ENCODE measurements at places on chromosomes 1 and 21.

- DNase-seq: no peak
Measured at GRCh38 chr1:72010094-72010431, 272.3 kb downstream of the NEGR1 start.

DNA sequence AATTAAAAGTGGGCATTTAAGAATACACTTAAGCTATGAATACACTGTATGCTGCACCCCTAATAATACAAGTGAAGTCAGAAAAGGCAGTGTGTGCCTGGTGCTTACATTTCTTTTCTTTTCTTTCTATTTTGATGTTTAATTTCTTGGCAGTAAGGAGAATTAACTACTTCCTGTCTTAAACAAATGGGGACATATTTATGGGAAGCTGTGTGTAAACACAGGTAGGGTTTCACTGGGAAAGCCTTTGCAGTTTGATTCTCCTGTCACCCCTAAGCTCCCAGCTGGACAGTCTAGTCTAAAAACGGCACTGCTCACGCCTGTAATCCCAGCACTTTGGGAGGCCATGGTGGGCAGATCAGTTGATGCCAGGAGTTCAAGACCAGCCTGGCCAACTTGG, 146.0 kb downstream of the MIS18A start:
- no peak for DNase-seq

- DNase-seq: no peak
Measured at GRCh38 chr1:117834416-117834815, 95.0 kb downstream of the GDAP2 start.

GRCh38 chr1:13548281-13548680, 34.5 kb upstream of the LRRC38 start:
- DNase-seq: no peak

DNA sequence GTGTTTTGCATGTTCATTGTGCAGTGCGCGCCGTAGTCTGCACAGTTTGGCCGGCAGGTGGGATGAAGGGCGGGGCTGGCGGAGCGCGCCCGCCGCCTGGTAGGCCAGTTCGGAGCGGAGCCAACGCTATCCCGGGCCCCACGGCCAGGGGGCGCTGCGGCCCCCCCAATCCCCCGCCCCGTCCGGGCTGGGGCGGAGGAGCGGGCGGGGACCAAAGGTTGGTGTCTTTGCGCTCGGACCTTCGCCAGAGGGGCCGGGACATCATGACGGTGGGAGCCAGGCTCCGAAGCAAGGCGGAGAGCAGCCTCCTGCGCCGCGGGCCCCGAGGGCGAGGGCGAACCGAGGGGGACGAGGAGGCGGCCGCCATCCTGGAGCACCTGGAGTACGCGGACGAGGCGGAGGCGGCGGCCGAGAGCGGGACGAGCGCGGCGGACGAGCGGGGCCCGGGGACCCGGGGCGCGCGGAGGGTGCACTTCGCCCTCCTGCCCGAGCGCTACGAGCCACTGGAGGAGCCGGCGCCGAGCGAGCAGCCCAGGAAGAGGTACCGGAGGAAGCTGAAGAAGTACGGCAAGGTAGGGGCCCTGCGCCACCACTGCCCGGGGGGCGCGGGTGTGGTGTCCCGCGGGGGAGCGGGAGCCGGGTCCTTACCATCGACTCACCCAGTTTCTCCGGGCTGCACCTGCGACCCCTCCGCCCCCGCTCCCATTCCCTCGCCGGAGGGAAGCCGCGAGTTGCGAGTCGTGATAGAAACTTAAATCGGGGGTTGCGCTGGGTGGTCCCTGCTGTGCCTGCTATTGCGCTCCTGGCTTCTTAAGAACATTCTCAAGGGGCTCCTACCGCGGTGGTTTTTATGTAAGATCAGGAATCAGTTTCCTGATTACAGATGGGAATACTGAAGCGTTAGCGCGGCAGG, at the start of gene C1orf115:
C1orf115 (plus strand) TSS at position 224 of the 913 bp plus-strand sequence; CDS start at position 264, 40 bp downstream.
- peak; percentile 55 for DNase-seq

- no peak for DNase-seq
Measured at GRCh38 chr1:174157157-174157806, 2.0 kb upstream of the RABGAP1L start.

GRCh38 chr21:39175665-39176064, 7.6 kb downstream of the PSMG1 start:
- DNase-seq: no peak

DNA sequence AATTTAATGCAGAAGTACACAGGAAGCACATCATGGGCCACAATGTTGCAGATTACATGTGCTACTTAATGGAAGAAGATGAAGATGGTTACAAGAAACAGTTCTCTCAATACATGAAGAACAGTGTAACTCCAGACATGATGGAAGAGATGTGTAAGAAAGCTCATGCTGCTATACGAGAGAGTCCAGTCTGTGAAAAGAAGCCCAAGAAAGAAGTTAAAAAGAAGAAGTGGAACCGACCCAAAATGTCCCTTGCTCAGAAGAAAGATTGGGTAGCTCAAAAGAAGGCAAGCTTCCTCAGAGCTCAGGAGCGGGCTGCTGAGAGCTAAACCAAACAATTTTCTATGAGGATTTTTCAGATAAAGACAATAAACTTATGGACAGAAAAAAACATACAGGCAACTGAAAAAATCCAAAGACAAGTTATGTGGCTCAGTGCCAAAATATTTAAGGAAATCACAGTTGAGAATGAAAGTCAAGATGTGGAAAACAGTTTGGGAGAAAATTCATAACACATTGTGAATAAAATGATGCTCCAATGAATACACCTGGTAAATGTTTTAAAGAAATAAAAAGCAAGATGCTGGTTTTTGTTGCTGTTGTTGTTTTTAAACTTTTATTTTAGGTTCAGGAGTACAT, 2.8 kb upstream of the ZNF644 start:
- no peak for DNase-seq

DNA sequence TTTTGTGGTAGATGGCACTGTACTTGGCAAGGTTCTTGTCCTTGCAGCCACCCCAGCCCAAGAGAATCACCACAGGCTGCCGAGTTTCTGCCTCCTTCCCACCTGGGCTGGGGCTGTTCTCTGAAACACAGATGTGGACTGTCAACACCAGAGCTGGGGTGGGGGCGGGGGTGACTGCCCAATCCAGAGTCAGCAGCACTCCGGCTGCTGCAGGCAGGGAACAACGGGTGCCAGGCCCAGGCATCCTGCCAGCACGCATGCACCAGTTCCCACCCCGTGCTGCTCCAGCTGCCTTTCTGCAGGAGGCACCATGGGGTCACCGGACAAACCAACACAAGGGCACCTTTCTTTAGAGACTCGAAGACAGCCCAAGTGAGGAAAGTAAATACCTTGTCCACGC, 14.1 kb downstream of the TMEM53 start:
- DNase-seq: no peak

- DNase-seq: no peak
Measured at GRCh38 chr1:200438911-200439310, 29.1 kb upstream of the ZNF281 start.

DNA sequence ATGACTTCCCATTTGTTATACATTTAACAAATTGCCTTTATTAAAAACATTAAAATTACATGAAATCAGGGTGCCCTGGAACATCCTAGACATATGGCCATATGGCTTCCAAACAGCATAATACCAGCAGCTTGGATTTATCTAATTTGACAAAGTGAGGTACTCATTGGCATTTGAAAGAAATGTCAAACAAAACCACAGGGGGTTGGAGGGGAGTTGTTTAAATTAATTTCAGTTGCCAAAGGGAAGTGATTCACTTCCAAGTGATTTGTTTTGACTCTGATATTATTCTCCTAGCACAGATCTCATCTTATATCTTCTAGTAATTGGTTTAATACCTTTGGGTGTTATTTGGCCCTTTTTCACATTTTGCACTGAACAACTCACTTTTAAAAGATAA, 24.5 kb upstream of the POU2F1 start:
- no peak for DNase-seq

- no peak for DNase-seq
Measured at GRCh38 chr1:26290122-26290881, 10.4 kb downstream of the SH3BGRL3 start.

DNA sequence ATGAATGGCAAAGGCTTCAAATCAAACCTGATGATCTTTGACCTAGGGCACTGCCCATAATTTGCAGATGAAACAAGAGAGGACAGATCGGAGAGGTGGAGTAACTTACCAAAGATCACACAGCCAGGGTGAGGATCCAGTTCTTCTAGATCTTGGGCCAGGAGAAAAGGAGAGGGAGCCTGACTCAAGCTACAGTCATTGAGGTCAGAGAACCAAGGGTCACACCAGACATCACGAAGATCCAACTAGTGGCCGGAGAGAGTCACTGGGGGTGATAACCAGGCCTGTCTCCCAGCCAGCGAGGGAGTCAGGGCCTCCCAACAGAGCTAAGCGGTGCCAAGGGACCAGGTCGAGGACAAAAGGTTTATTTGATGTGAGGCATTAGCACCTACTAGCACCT, 115.0 kb downstream of the RIPK4 start:
- DNase-seq: no peak

GRCh38 chr1:245583575-245584330, 429.0 kb downstream of the KIF26B start:
- DNase-seq: no peak

Measured in NCI-H1930 (cell line).